Activated CD8-positive, alpha-beta memory T cell treated with anti-CD3 and anti-CD28 coated beads for 48 hours (primary cell): ENCODE measurements at places on chromosomes 2 and 18.

- DNase-seq: no peak
These were observed 66.8 kb downstream of the ZNF236 start for GRCh38 chr18:76889091-76889699.

- DNase-seq: no peak
These were observed 183.3 kb downstream of the ASXL3 start for GRCh38 chr18:33761363-33761762.

- no peak for DNase-seq
These were observed 6.2 kb upstream of the SPATA3 start for GRCh38 chr2:230989731-230990130.

DNA sequence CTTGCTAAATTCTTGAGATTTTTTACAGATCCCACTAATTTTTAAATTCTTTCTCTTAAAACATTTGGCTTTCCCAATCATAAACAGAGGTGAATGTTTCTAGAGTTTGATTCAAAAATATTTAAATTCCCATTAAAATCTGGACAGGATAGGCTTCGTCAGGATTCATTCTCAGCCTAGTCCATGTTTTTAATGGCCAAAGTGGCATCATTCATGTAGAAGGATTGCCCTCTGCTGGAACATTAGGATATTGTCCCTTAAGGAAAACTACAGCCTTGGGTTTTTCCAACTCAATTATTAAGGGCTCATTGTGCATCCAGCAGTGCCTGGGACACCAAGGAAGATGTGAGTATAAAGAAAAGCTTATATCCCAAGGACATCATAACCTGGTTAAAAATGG is 71.7 kb downstream of the TPGS2 start:
- DNase-seq: no peak

- no peak for DNase-seq
These were observed 4.3 kb upstream of the NAPG start for GRCh38 chr18:10521566-10521965.
